ENCODE measurements at places on chromosomes 6 and 20.

GRCh38 chr6:152268846-152269442 is 368.2 kb downstream of the SYNE1 start:
- no peak for DNase-seq

DNA sequence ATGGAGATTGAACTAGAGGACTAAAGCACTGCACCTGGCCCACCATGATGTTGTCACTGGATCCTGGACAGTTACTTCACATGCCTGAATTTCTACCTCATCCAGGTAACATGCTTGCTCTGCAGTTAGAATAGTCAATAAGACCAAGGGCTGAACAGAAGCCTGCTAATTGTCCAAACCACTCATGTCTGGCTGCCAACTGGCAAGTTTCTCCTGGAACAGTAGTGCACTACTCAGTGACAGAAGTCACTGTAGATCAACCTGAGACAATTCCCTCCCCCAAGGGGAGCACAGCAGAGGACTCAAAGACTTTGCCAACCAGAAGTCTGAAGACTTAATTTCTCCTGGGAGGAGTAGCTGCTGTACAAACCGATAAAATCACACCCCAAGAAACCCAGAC is 454.6 kb upstream of the MARCKS start:
- no peak for DNase-seq

- DNase-seq: no peak
These were observed 77.6 kb downstream of the LIN28B start for GRCh38 chr6:105034470-105034869.

DNA sequence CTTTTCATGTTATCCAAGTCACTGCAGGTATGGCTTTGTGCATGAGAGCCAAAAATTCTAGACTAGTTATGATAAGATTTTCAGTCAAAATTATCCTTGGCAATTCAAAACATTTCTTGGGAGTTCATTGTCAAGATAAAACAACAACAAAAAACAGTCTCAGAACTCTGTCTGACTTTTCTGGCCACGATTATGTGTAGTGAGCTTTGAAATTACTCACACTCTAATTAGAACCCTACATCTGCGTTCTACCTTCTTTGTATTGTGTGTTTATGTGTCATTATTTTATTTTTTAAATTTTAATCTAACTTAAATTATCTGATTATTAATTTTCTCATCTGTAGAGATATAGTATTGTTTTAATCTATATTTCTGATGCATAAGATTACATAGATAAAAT is 459.2 kb downstream of the FRK start:
- no peak for DNase-seq

GRCh38 chr20:55394592-55394991 is 610.7 kb downstream of the CBLN4 start:
- DNase-seq: no peak

- DNase-seq: no peak
These were observed 72.8 kb upstream of the CDYL start for GRCh38 chr6:4703382-4703781.

DNA sequence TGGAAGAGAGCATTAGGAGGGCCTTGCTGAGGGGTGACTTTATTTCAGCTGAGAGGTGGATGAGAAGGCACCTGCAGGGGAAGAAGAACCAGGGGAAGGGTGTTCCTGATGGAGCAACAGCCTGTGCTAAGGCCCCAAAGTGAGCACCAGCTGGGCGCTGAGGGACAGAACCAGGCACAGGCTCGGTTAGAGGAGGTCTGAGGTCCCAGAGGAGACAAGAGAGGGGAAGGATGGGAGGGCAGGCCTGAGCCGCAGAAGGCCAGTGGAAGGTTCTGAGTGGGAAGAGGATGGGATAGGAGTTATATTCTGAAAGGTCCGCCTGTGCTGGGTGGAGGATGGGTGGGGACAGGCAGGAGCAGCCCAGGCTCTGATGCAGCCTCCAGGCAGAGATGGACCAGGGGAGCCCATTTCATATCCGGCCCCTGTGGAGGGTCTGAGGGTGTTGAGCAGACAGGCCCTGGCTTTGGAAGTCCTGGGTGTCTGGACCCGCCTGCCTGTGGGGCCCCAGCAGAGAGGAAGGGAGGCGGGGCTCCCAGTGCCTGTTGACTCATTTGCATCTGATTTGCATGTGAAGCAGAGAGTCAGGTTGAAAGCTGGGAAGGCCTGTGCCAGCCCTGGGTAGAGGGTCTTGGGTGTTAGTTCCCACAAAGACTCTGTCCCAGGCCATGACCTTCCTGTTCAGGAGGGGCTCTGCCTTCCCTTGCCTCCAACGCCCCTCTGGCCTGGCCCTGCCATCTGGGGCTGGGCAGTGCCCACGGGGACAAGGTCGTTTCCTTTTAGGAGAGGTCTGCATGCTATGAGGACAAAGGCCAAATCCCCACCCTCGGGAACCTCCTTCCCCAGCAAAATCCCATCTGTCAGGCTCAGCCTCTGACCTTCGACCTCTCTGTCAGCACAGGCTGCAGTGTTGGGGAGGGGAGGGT is 10.6 kb upstream of the FAM110A start:
- DNase-seq: no peak

DNA sequence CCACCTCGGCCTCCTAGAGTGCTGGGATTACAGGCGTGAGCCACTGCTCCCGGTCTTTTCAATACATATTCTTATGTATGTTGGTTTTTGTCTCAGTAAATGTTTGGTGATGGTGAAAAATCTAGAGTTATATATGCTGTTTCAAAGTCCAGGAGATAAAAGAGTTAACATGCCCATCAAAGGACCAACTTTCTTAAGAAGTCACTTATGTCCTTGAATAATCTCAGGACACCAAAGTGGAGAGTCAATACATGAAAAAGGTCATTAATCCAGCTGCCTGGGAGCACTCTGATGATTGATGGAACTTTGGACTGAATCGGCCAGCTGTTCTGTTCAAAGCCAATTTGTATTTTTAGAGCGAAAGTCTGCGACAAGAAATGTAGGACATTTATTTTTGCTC is 59.8 kb upstream of the HDAC2 start:
- no peak for DNase-seq

- DNase-seq: no peak
These were observed 36.5 kb downstream of the SULF2 start for GRCh38 chr20:47748823-47749222.

GRCh38 chr20:57133926-57134650 is 132.4 kb downstream of the BMP7 start:
- no peak for DNase-seq

DNA sequence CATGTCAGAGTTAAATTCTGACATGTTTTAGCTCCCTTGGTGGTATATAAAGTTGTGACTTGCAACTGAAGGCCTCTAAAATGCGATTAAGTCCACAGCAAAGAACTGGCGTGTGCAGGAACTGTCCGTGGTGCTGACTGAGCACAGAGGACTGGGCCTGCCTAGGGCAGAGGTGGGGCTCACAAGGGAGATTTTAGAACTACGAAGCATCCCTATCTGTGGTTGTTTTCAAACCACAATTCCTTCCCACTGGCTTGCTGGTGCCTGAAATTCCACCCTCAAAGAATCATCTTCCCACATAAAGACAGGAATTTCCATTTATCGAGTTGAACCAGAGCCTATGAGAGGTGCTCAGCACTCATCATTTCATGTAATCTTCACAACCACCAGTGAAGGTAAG is 30.1 kb downstream of the RIMS4 start:
- DNase-seq: peak; percentile 15

DNA sequence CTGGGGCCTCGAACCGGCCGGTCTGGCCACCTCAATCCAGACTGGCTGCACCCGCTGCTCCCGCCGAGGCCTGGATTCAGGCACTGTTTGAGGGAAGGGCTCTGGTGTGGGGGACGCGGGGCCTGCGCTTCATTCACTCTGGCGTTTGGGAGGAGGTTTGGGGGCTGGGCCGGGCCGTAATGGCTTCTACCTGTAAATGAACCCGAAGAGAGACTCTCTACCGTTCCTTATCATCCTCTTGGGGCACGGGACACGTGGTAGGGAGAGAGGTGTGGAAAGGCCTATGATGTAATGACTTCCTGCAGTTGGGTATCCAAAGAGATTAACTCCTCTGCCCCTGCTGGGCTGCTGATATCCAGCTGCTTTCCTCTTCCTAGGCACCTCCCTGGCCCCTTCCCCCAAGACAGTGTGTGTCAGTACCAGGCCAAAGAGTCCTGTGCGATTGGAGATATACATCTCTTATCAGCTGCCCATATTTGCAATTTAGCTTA is 1.8 kb downstream of the FOXO3 start:
- no peak for DNase-seq

DNA sequence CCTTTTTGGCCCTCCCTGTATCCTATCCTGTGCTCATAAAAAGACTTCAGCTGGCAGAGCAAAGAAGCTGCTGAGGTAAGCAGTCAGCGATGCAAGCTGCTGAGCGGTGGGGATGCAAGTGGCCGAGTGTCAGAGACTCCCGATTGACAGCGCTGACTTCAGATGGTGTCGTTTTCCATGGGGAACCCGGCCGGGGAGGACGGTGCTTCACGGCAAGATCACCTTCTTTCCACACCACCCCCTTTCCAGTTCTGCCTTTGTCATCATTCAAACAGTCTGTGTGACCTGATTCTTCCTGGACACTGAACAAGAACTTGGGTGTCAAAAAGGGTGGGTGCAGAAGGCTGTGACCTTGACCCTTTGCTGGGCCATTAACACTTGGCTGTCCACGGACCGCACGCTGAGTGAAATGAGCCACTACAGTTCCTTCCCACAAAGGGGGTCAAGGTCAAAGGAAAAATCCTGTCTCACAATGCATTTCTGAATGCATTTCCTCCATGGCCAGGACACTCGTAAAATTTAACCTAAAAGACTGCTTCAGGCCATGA is 52.9 kb upstream of the UNC93A start:
- no peak for DNase-seq

All from activated naive CD4-positive, alpha-beta T cell (primary cell).